ENCODE measurements at places on chromosomes 6 and 20.

DNA sequence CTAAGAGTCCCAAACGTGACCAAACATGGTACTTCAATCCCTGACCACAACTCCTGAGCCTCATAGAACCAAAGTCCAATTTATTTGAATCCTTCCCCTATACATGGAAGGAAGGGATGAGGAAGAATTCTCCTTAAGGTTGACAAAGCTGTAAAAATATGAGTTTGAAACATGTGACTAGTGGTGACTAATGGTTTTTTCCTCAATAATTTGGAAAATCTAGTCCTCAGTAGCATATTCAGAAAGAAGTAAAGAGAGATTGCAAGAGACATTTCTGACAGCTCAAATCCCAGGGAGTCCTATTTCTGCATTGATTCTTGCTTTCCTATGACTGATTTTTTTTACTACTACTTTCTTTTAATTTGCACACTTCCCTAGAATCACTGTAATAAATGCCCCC, 443.7 kb downstream of the FRK start:
- no peak for DNase-seq

GRCh38 chr6:23307516-23307915, 738.1 kb downstream of the HDGFL1 start:
- DNase-seq, result no peak

- DNase-seq, result no peak
Observed at GRCh38 chr6:130188207-130188899, 34.4 kb downstream of the SAMD3 start.

- no peak for DNase-seq
Observed at GRCh38 chr6:43968110-43968965, 158.9 kb downstream of the MRPL14 start.

DNA sequence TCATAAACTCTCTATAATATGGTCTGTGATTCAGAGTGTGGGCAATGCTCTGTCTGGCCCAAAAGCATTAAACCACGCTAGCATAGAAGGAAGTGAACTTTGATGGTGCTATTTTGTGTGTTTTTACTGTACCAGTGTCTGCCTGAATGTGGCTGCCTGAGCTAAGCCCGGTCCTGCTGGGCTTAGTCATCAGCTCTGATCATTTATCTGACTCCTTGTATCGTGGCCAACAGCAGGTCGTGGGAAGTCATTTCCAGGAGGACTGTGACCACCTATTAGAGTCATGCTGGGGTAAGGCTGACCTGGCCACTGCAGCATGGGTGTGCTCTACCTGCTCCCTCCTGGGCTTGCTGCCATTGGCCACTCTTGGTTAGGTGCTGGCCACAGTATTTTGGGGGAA, 239.1 kb upstream of the CEP162 start:
- no peak for DNase-seq

DNA sequence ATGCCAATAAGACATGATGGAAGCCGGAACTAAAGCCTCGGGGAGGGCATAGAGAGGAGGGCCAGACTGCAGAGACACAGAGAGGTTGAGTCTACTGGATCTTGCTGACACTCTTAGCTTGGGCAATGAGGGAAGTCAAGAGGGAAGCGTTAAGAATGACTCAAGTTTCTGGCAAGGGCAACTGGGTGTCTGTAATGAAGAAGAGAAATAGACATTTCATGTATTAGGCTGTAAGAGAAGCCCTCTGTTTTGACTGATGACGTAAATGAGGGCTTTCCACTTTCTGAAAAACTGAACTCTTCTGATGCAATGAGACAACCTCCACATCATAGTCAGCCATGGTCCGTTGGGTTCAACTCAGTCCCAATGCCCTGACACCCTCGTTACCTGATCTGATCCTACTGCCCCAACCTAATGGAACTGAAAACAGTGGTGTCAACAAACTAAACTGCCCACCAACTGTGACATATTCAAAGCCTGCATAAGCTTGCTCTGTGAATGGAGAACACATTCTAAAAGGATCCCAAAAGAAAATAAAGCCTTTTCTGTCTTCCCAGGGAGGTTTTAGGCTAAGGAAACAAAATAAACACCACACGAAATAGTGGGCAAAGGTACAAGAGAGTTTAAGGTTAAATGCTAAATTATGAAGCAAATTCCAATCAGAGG, 45.8 kb upstream of the PNRC1 start:
- DNase-seq, result no peak
